ENCODE measurements at places on chromosomes 12 and 14.

DNA sequence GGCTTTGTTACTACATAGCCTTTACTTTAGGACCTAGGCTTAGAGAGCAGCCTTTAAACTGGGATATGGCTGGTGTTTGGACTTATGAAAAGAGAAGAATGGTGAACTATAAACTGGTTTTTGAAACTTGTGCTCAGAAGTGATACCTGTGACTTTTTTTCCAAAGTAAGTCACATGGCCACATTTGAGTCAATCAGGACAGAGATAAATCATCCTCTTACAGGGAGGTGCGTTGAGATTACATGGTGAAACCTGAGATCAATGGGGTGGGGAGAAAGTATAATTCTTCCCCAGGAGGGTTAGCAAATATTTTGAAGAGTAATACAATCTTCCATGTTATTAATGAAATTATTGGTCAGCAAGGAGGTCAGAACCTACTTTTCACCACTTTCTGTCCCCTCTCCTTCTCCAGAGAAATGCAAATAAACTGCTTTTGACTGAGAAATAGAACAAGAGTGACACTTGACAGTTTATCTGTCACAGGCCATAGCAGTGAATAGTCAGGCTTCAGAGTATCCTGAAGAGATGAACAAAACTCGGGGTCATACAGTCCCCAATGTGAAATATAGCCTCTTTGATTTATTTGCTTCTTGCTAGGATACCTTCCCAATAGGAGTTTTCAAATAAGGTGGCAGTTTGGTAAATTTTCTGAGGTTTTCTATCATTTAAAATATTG is 11.1 kb upstream of the ZNF641 start:
- no peak for DNase-seq

- no peak for DNase-seq
Measured at GRCh38 chr14:99838639-99839134, 45.5 kb downstream of the EML1 start.

DNA sequence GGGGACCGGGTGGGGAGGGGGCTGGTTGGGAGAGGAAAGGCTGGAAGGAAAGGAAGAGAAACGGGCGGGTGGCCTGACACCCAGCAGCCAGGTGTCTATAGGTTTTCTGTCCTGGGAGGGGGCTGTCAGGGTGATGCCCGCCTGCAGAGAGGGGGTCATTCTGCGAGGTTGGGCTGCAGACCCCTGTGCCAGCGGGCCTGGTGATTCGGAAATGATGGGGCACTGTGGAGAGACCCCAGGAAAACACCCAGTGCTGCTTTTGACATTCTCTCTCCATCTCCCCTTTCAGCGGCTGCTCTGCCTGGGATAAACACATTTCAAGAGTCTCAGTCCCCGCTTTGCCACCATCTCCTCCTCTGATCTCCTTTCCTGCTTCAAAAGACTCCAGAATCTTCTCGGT is 168.5 kb upstream of the RTL1 start:
- DNase-seq, result no peak

DNA sequence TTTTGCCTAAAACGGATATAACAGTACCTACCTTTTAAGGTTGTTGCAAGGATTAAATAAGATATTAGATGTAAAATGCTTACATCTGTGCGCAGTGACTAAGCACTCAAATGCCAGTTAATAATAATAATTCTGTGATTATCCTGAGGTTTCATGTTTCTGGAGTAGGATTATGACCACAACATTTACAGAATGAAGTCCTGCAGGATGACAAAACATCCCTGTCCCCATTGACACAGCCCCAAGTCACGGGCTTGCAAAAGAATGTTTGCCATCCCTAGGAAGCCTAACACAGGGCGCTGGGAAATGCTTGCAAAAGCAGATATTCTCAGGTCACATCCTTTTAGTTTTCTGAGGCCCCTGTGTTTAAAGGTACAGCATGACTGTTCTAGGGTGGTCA is 20.1 kb downstream of the SUSD6 start:
- DNase-seq, result no peak

- no peak for DNase-seq
Measured at GRCh38 chr12:88501972-88502938, 78.0 kb downstream of the KITLG start.

GRCh38 chr14:68359837-68360552 is 432.9 kb downstream of the ZFP36L1 start:
- DNase-seq, result peak; percentile 21

- no peak for DNase-seq
Measured at GRCh38 chr12:1350934-1351240, 243.5 kb downstream of the FBXL14 start.

GRCh38 chr12:110372056-110372425 is 31.5 kb downstream of the ANAPC7 start:
- DNase-seq, result no peak

GRCh38 chr12:93762059-93762719 is 85.0 kb downstream of the CRADD start:
- no peak for DNase-seq

- DNase-seq, result no peak
Measured at GRCh38 chr12:42010715-42011114, 134.0 kb downstream of the GXYLT1 start.

- no peak for DNase-seq
Measured at GRCh38 chr14:56187736-56188135, 69.5 kb downstream of the PELI2 start.

DNA sequence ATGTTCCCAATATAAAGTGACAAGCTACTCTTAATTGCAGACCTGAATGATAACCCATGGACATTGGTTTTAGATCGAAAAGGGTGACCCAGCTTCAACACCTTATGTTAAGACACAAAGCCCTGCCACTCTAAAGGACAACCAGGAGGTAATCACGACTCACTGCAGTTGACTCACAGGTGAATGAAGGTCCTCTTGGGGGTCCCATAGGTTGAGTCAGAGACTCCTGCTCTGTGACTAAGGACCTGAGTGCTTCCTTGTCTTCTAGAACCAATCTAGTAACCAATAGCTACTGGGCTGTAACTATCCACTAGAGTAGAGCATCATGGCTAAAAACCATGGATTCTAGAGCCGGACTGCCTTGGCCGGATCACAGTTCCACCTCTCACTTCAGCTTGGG is 73.8 kb downstream of the KCNK10 start:
- no peak for DNase-seq

All from activated CD4-positive, alpha-beta T cell treated with anti-CD3 and anti-CD28 coated beads, Interleukin-2, amount 50 U/mL, for 48 hours (primary cell).